ENCODE measurements at places on chromosomes 12 and 14.

- DNase-seq, result no peak
These were observed 19.6 kb downstream of the ALDH1L2 start for GRCh38 chr12:105064564-105065178.

DNA sequence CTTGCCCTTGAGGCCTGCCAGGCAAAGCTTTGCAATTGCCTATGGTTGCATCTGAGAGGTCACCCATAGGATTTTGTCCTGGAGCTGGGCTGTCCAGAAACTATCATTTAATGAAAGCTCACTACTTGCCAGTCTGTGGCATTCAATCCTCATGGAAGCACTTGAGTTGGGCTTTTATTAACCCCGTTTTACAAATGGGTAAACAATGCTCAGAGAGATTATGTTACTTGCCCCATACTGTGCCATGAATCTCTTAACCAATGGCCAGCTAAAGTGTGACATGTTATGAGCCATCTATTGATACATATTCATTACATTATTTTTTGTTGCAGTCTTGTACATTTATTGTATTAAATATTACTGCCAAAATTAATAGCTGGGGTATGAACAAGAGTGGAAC, 35.9 kb downstream of the PDZRN4 start:
- no peak for DNase-seq

- no peak for DNase-seq
These were observed 9.2 kb downstream of the MYO1A start for GRCh38 chr12:57040750-57041149.

- no peak for DNase-seq
These were observed 376.6 kb upstream of the TBX3 start for GRCh38 chr12:115060477-115061168.

- DNase-seq, result no peak
These were observed 127.5 kb downstream of the SMOC1 start for GRCh38 chr14:70006699-70007098.

DNA sequence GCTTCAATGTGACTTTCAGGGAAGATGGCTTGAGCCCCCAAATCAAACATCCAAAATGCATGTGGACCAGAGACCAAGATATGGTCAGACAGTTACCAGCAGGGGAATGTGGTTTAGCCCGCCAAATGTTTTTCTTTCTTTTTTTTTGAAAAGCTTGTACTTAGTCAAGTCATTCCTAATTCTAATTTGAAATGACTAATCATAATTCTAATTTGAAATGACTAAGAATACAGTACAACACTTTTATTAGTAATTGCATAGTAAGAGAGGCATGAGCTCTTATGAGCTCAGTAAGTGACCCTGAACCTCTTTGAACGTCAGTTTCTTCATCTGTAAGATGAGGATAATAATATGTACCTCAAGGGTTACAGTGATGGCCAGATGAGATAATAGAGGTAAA, 72.4 kb downstream of the HECTD4 start:
- DNase-seq, result no peak

DNA sequence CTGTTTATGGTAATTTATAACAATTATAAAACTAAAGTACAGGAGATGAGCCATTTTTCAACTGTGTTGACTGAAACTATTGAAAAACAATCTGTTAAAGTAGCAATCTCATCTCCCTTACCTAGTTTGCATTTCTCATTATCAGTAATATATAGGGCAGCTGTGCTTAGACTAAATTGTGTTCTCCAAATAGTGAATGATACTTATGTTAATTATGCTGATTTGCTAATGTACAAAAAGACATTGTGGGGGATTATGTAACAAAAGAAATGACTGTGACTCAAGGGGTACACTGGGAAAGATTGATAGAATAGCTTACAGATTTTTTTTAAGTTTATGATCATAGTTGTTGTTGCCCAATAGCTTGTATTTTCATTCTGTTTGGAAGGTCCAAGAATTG, 207.7 kb downstream of the FUT8 start:
- DNase-seq, result no peak

DNA sequence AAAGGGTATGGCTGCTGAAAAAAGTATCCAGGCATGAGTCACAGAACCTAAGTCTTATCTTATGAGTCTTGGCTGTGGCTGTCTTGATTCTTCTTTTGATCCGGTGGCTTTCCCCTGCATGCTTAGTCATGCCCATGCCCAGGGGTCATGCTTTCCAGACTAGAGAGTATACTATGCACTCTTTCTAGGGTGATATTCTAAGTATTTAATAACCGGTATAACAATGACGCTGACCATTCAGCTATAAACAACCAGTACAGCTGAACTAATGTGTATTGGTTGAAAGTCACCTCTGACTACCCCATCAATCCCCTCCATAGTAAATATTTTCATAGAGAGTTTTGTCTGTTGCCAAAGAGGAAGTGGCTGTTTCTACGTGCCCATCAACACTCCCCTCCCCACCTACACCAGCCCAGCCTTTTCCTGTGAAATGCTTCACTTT, 34.7 kb upstream of the NRXN3 start:
- DNase-seq, result peak; percentile 2

- DNase-seq, result no peak
These were observed 97.1 kb downstream of the DAD1 start for GRCh38 chr14:22491683-22492621.

DNA sequence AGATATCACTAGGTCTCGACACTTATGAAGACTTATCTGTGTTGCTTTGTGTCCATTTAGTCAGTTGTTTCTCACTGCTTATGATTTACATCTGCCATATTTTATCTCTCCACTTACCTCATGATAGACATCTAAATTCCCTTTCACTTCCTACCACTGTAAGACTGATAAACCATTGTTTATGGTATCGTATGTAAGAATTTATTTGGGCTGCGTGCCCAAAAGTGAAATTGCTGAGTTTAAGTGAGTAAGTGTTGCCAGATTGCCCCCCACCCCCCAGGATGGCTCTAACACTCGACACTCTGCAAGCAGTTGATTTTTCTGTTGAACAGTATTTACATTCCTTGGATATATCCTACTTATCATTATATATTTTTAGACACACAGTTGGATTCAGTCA, 69.9 kb upstream of the MON2 start:
- no peak for DNase-seq

DNA sequence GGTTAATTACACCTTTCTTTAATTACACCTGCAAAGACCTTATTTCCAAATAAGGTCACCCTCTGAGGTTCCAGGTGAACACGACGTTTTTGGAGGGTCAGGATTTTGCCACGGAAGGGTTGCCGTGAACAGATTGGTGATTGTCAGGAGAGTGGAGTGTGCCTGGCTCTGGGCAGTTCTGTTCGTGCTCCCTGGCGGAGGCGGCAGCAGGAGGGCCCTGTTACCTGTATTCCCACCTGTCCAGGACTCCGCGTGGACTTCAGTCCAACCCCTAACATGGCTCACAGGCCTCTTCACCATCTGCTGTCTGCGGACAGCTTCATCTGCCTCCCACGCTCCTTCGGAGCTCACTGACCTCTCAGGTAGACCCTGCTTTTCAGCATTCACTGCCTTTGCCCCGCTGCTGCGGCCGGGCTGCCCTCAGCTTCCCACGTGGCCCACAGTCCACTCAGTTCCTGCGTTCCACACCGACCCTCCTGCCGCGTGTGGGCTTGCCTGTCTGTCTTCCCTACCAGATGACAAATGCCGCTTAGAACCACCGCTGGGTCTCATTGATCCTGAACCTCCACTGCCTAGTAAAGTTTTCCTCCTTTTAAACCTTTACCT, 187.5 kb upstream of the DIO3 start:
- DNase-seq, result no peak

GRCh38 chr14:104870368-104871144, 5.5 kb downstream of the CEP170B start:
- peak; percentile 15 for DNase-seq

DNA sequence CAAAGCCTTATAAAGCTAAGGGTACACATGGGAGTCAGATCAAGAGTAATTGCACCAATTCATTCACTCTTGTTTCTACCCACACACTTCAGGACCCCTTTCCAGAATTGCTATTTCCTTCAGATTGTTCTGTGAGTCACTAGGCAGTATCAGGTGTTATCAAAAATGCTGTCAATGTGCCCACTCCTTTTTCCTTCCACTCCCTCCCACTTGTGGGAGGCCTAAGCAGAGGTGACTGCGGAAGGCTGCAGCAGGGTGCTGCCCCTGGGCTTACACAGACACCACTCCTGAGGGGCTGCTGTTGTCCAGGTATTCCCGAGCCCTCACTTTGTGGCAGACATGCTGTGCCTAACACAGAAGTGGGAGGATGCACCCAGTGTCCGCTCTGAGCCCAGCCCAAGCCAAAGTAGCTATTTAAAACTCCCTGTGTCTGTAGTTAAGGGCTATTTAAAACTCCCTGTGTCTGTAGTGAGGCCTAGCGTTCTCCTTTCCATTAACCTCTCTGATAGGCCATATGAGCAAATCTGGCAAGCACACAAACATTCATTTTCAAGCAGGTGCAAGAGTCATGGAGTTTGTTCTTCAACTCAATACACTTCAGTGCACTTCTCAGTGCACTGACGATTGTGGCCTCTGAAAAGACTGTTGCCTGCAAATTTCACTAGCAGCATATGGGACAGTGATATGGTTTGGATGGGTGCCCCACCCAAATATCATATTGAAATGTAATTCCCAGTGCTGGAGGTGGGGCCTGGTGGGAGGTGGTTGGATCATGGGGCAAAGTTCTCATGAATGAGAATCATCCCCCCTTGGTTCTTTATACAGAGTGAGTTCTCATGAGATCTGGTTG, 117.8 kb downstream of the PHLDA1 start:
- DNase-seq, result peak; percentile 50

- DNase-seq, result no peak
These were observed 134.7 kb downstream of the GPR135 start for GRCh38 chr14:59330455-59330854.

GRCh38 chr12:16726879-16727278, 120.9 kb upstream of the LMO3 start:
- no peak for DNase-seq

DNA sequence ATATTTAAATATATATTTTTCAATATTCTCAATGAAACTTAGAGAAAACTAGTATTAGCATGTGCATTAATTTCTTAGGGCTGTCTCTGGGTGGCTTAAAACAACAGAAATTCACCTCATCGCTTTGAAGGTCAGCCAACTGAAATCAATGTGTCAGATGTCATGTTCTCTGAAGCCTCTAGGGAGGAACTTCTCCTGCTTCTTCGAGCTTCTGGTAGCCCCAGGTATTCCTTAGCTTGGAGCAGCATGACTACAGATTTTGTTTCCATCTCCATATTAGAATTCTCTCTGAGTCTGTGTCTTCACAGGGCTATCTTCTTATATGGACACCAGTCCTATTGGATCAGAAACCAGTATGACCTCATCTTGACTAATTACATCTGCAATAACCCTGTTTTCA, 221.5 kb downstream of the PDZRN4 start:
- no peak for DNase-seq

GRCh38 chr14:70268760-70269159, 80.0 kb upstream of the SLC8A3 start:
- DNase-seq, result no peak

DNA sequence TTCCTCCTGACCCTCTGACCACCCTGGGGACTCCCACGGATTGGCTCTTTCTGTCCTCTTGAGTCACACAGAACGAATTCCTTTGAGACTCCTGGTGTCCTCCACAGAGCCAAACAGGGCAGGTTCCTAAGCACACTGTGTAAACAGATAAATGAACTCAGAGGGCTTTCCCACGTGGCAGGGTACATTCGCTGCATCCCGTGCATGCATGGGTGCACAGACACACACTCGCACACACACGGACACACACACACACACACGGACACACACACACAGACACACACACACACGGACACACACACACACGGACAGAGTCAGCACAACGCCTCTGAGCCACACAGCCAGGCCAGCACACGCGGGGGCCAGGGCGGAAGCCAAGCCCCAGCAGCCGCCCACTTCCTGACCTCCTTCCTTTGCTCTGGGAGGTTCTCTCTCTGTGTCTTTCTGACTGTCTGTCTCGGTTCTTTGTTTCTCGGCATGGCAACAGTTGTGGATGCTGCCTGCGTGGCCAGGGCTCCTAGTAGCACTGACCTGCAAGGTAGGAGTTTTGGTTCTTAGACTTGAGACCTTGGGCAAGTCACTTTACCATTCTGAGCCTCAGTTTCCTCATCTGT, 706 bp downstream of the CRACR2A start:
- peak; percentile 63 for DNase-seq

GRCh38 chr12:501722-502447, 42.1 kb downstream of the B4GALNT3 start:
- DNase-seq, result no peak

DNA sequence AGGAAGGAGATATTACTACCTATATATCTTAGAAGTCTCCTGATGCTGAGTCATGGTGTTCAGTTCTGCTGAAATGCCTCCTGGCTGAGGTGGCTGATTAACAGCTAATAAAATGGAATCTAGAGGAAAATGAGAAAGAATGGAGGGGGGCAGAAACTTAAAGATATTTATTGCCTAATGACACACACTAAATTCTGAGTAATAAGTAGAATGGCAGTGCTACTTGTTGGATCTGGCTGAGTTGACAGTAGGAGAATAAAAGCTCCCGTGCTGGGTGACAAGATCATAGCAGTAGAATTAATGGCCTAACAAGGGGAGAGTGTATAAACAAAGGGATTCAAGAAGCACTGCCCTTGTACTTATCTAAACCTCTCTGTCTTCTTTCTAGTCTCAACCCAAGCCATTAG, 137.5 kb downstream of the CNTN1 start:
- no peak for DNase-seq

- no peak for DNase-seq
These were observed 18.7 kb upstream of the SCFD1 start for GRCh38 chr14:30603402-30603801.

Data from stimulated activated CD8-positive, alpha-beta memory T cell treated with anti-CD3 and anti-CD28 coated beads, Interleukin-15, amount 100 ng/mL, for 48 hours (primary cell).